Kidney glomerular epithelial cell (primary cell): ENCODE measurements at places on chromosomes 1 and 21.

DNA sequence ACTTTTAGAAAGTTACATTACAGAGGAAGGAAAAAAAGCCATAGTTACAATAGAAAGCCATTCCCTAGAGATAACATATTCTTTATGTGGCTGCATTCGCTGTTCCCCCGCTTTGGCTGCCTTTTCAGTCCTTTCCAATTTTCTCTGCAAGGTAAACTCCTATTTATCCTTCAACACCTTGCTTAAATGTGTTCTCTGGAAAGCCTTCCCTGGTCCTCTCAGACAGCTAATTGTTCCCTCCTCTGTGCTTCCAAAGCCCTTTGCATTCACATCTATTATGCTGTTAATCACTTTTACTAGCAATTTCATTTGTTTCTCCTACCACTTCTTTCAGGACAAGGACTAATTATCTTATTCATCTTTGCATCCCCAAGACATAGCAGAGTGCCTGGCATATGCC lies 1.6 kb downstream of the PHC2 start:
- DNase-seq, result no peak

- DNase-seq, result no peak
These were observed 31.6 kb downstream of the WDR4 start for GRCh38 chr21:42847726-42848125.

DNA sequence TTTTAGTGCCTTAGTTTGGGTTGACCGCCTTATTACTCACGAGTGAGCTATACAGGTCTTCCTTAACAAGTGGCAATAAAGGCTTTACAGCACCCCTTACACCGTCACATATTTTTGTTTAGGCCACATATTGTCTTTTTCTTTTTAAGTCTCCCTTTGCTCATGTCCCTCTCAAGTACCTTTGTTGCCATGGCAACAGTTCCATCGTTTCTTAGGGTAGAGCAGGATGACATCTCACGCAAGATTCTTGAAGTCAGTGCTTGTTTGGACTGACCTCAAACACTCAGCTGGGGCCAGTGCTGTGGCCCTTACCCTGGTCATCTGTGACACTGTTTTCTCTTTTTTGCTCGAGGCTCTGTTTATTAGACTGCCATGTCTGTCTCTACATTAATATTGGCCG lies 69.8 kb downstream of the PBX1 start:
- no peak for DNase-seq

- no peak for DNase-seq
These were observed 874.1 kb downstream of the LTN1 start for GRCh38 chr21:28118570-28118969.

DNA sequence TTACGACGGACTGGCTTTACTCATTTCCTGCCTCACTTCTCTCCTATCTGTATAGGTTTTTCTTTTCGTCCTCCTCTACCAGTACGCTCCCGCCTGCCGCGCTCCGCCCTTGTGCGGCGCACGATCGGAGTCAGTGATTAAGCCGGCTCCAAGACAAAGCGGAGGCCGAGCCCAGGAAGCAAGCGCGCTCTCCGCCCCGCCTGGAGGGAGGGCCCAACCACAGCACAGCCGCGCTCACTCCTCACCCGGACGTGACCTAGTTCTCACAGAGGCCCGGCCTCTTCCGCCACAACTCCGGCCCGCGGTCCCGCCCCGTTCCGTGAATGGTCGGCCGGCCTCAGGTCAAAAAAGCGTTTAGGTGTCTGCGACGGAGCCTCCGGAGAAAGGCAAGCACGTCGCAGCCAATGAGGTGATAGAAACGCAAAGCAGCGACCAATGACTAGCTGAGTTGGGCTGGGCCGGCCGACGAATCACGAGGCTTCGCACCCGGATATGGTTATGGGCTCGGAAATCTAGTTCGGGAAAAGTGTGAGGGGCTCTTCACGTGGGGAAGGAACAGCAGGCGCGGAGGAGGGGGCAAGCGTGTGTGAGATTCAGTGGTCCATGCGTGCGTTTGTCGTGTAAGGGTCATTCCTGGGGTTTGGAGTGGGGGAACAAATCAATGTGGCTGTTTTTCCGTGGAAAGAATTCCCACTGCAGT lies at the start of gene METTL13:
Gene METTL13, plus strand, starts transcription at position 485 of the 700 bp plus-strand sequence. CDS start 308 bp downstream, outside the sequence.
- peak; percentile 100 for DNase-seq

DNA sequence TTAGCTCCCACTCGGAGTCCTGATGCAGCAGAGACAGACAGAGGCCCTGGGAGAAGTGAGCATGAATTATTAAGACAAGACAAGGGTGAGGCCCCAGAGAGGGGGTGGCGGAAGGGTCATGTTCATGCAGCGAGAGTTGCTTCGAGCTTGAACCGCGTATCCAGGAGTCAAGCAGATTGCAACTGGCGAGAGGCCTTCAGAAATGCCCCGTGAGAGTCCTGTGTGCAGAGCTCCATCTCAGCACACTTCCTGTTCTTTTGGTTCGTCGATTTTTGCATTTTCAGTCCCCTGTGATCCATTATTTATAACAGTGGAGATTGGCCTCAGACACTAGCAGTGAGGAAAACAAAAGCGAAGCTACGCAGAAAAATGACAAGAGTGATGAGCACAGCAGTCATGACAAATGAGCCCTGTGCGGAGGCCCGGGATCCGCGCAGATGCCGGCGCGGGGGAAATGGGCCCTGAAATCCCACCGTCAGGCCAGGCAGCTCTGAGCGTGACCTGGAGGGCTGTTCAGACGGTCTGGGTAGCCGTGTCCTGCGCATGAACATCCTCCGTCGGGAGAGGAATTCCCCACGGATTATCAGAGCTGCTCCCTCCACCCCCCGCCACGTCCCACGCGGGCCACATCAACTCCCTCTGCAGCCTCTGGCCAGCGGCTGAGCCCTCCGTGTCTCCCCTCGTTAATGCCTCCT lies 15.0 kb downstream of the PDE9A start:
- no peak for DNase-seq
